ENCODE measurements at places on chromosomes 3 and 15.

GRCh38 chr3:124275412-124275811 is 283.5 kb upstream of the ROPN1 start:
- DNase-seq = no peak

DNA sequence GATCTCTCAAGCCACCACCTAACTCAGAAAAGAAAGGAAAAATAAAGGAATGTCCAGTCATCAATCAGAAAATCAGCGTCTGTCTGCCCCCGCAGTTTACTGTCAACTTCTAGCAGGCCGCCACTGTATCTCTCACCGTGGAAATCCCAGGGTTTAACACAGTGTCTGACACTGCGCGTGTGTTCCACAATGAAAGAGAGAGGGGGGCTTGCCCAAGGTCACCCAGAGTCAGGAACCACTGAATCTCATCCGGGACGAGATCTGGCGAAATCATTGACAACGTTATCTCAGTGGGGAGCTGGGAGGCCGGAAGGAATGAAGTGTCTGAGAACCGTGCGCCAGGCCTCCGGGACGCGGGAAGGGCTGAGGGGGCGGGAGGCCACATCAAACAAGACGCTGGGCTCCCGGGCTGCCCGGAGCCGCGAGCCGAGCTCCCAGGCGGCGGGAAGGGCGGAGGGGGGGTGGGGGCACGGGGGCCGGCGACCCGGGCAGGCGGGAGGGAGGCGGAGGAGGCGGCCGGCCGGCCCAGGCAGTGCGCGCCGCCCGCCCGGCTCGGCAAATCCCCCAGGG is 2.2 kb upstream of the HES1 start:
- DNase-seq = no peak

DNA sequence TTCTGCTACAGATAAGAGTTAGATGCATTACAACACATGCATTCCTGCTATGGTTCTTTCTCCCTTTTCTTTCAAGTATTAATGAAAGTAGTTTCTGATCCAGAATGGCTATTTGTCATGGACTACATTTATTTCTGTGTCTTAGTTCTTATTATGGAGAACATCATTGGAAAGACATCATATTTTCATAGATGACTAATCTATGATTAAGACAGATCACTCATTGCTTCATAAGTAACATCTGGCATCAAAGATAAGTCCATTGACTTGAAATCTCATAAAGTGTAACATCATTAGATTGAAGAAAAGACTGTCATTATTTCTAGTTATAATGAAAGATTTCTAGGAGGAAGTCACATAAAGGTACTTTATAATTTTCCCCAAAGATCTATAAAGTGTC is 366.7 kb downstream of the NSUN3 start:
- no peak for DNase-seq

DNA sequence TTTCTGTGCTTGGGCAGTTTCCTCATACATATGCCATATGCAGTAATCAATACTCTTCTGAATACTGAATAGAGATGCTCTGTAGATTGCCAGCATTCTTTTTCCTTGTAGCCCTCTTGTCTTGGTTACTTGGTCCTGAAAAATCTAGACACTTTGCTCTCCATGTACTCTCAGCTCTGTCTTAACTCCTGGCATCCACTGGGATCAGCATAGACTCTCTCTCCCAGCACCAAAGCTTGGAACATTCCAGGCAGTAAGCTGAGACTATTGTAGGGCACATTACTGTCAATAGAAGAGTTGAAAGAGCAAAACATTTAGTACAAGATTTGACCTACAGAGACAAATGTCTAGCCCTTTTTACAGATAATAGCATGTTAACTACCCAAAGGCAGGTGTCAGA is 1100.3 kb downstream of the TBL1XR1 start:
- DNase-seq = no peak

DNA sequence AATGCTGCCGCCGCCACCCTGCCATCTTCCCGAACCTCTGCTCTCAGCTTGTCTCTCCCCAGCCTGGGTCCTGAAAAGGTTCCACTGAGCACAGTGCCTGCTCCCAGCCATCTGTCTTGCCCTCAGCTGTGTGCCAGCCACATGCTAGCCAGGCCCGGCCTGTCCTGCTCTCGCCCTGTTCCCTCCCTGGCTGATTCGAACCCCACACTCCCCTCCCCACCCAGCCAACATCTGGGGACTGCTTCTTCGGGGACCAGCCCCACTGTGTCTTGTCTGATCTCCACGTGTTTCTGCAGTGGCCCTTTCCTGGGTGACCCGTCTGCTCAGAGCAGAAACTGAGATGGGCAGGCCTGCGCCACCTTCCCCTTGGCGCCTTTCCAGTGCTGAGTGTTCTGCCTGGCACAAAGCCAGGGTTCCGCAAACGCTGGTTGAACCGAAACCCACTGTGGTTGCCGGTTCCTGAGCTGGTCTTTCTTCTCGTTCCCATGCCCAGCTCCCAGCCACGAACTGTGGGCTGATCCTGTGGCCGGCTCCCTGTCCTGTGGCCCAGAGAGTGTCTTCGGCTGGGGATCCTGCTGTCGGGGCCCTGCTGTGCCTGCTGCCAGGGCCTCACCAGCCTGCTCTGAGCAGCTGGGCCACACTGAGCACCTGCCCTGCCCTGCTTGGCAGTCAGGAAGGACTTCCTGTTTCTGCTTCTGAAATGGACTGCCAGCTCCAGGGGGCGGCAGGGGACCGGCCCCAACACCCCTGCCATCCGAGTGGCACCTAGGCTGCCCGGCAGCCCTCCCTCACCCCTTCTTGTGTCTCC is 62.7 kb upstream of the KLF13 start:
- peak; percentile 63 for DNase-seq

DNA sequence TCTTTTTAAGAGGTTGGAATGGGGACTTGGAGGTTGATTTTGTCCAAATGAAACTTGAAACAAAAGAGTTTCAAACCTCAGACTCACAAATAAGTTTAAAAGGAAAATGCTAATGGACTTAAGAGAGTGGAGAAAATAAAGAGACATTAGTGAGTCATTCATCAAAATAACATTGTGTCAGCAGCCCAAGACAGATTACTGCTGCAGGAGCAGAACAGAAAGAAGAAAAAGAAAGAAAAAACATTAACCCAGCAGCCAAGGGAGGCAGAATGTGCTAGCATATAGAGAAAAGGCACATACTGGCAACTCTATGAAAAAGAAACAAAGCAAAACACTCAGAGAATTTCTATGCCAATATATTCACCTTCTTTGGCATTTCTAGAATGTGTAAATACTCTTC is 42.6 kb downstream of the ADAMTS9 start:
- DNase-seq = no peak

DNA sequence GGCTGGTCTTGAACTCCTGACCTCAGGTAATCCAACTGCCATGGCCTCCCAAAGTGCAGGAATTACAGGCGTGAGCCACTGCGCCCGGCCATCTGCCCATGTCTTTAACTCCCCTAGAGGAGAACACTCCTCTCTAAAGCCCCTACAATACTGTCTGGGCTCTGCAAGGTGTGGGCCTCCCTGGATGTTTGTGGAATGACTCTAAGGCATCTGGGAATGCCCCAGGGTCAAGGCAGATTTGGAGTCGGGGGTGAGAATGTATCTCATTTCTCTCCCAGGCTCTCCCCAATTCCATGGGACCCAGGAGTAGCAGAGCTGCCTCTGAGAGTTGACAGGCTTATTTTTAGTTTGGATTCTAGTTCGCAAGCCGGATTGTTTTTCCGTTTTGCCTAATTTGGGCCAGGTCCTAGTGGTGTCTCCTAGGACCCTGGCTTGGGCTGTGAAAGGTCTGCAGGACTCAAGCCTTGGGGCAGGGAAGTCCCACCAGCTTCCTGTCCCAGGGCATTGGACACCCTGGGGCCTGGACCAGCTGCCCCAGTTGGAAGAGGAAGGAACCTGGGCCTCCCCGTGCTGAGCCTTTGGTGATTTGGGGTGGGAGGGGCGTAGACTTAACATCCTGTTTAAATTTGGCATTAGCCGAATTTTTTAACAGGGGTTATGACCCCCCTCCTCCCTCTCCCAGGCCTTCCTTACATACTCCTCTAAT is 53.5 kb downstream of the MAGEF1 start:
- no peak for DNase-seq

GRCh38 chr3:160784853-160785252 is 28.8 kb downstream of the PPM1L start:
- no peak for DNase-seq

GRCh38 chr3:191119415-191120295 is 79.4 kb upstream of the OSTN start:
- no peak for DNase-seq

DNA sequence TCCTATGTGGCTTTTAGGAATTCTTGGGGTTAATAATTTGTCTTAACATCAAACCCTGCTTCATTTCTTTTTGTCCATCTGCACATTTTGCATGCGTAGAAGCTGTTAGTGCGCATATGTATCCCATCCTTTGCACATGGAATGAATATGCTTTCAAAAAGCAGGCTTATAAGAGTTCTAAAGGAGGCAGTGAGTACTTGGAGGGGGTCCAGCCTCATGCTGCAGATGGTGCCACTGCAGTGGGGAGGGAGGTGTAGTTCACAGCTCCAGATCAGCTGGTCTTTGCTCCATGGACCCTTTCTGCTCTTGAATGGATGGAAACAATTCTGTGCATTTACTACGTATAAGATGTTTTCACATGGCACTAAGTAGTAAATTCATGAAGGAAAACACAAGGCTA is 20.7 kb upstream of the SSR3 start:
- DNase-seq = no peak

- DNase-seq = no peak
Measured at GRCh38 chr3:151837057-151837456, 23.1 kb downstream of the AADAC start.

DNA sequence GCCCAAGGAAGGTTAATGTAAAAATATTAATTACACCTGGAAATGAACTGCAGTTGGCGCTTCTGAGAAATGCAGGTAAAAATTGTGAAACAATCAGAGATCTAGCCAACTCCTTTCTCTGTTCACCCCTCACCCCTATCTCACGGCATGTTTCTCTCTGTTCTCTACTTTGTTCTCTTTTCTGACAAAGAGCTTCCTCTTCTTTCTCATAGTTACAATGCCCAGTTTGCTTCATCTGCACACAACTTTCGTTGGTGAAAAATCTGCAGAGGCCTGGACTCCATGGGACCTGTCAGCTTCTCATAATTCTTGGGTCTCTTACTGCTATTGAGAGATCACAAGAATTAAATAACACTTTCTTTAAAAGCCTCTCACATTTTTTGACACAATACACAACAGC is 212.9 kb upstream of the LRRN1 start:
- no peak for DNase-seq

- no peak for DNase-seq
Measured at GRCh38 chr15:49900903-49901235, 218.2 kb downstream of the ATP8B4 start.

- no peak for DNase-seq
Measured at GRCh38 chr15:98643115-98643514, 5.2 kb upstream of the IGF1R start.

- no peak for DNase-seq
Measured at GRCh38 chr15:94455297-94455696, 223.9 kb downstream of the MCTP2 start.

DNA sequence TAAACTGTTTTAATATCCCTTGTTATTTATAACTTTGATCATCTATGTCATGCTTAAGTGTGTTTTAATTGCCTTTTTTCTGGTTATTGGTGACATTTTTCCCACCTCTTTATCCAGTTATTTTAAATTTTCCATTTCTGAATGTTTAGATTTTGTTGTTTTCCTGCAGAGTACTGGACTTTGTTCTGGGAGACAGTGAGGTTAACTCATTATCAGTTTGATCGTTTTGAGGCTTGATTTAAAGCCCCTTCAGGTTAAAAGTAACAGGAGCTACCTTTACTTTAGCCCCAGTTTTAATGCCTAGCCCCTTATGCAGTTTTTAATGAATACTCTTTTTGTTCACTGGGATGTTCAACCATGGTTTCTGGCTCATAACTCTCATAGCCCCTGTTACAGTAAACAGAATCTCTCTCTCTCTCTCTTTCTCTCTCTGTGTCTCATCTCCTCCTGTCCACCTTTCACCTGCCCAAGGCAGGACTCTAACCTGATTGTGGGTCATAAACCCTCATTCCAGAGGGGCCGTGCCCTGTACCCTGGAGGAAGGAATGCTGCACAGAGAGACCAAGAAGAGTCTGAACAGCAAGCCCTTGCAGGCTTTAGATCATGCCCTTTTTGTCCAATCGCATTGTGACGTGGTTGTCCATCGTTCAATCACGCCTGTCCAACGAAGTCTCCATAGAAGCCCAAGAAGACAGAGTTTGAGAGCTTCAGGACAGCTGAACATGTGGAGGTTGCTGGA is 91.8 kb upstream of the WDR72 start:
- DNase-seq = no peak

- DNase-seq = no peak
Measured at GRCh38 chr15:75723847-75724660, 11.4 kb upstream of the CSPG4 start.

- no peak for DNase-seq
Measured at GRCh38 chr15:74636984-74637383, 21.3 kb downstream of the CLK3 start.

DNA sequence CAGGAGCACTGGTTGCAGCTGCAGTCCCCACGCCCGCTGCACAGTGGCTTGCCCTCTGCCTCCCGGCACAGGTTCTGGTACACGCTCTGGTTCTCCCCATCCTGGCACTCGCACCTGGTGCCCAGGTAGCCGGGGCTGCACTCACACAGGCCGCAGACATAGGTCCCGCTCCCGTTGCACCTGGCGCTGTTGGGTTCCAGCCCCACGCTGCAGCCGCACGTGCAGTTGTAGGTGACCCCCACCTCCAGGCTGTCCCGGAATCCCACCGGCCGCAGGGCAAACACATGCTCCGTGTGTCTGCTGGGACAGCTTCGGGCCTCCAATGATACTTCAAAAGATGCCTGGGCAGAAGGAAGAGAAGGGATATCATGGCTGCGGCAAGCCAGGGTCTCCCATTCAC is 66.2 kb downstream of the UMPS start:
- DNase-seq = no peak

- no peak for DNase-seq
Measured at GRCh38 chr3:71565976-71566375, 17.6 kb downstream of the FOXP1 start.

DNA sequence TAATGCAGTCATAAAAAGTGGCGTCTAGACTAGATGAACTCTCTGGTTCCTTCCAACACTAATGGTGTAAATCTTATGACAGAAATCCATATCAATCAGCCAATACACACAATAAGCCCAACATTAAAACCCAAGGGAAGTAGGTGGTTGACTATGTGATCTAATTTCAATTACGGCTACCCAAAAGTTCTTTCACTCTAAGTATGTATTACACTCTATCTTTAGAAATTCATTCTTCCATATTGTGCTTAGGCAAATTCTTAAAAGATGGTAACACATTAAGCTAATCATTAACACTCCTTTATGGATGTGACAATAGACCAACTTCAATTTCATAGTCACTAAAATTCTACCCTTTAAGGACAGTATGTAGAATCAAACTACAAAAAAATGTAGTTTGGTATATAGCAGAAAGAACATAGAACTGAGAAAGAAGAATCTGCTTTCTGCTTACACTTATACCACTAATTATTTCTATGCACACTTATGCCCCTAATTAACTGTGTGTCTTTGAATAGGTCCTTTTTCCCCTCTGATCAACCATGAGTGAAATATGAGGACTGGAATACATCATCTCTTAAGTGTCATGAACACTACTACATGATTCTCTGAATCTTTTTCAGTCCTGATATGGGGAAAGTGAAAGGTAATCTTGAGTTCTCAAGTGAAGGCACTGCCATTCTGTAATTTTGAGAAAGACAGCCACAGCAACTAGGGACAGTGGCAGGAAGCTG is 557.6 kb downstream of the IGSF11 start:
- no peak for DNase-seq
